Motor neuron (in vitro differentiated cells): ENCODE measurements at places on chromosomes 2 and 18. TPM values are rescaled to one million over a fixed set of nuclear protein-coding genes. Genes with fewer than 3 reads are reported as not detected.

Gene DNAH7
- 0.36 and 0.65 TPM in 2 replicates for total RNA-seq

DNA sequence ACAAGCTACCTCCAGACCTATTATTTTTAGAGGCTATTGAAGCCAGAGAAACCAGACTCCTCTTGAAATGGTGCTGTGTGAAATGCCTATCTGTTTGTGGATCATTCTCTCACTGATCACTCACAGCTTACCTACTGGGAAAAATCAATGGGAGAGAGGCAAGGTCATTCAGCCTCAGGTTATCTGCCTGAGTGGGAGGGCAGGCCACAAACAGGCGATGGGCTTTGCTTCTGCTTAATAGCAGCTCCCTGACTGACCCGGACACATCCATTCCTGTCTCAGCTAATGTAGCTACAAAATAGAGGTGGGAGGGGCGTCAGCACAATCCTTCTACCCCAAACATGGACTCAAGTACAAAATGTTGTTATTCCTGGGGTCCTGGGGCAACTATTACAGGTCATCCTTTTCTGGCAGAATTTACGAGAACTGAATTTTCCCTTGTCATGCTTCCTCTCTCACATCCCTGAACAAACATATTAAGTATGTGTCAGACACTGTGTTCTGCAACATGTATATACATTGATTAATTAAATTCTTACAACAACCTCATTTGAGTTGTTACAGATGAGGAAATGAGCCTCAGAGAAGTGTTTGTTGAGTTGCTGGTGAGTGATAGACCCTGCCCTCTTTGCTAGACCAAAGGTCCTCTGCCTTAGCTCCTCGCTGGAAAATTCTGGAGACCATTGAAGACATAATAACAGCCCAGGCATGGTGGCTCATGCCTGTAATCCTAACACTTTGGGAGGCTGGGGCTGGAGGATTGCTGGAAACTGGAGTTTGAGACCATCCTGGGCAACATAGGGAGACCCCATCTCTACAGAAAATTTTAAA is 60.5 kb downstream of the CDK15 start:
- peak; percentile 57 for ATAC-seq

DNA sequence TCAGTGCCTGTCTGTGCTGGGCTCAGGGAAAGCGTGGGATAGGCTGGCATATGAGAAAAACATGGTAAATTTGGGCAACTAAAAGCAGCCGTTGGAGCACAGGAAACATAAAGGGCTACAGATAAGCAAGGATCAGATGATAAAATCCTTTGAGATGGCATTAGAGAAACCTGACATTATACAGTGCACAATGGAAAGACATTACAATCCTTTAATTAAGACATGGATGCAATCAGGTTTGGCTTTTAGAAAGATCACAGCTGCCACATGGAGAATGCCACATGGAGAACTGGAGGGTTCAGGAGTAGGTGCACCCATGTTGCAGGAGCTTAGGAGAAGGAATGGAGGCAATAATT is 117.3 kb downstream of the CDC42EP3 start:
- no peak for ATAC-seq

DNA sequence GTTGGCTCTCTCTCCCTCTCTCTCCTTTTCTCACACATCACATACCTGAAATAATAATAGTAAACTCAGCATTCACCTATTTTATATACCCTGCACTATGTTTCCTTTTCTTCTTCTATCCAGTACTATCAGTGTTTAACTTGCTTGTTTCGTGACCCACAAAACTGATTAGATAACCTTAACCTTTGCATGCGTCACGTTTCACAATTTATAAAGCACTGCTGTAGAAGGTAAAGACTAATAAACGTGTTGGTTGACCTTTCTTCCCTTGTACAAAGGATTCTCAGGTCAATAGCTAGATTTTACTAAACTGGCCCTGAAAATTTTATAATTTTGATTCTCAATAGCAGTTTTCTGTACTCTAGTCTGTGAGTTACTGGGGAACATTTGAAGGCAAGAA is 791.7 kb downstream of the DPP10 start:
- ATAC-seq, result no peak

Gene CYP27A1
- total RNA-seq, result 1.9 and 2.0 TPM in 2 replicates

DNA sequence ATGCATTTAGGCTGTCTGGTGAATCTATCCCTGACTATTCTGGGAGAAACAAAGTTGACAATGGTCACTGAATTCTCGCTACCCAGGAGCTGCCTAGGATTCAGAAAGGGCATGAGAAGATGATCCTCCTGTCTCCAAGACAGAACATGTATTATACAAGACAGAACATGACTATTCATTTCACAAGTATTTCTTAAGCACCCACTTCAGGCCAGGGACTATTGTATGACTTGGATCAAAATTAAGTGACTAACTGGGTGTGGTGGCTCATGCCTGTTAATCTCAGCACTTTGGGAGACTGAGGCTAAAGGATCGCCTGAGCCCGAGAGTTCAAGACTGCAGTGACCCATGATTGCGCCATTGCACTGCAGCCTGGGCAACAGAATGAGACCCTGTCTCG is 235.8 kb upstream of the RAB12 start:
- ATAC-seq, result no peak

DNA sequence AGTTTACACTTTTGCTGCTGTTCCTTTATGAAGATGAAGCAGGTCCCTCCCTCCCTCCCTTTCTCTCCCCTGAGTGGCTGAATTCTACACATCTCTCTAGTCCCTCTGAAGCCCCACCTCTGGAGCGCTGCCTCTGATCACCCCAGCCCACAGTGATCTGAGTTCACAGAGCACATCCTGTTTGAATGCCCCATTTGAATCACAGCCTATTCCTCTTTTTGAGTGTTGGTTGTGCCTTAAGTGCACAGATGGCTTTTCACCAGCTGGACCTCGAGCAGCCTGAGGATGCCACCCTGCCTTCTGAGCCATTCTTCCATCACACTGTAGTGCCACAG is 87.1 kb downstream of the ITGB1BP1 start:
- ATAC-seq, result no peak

DNA sequence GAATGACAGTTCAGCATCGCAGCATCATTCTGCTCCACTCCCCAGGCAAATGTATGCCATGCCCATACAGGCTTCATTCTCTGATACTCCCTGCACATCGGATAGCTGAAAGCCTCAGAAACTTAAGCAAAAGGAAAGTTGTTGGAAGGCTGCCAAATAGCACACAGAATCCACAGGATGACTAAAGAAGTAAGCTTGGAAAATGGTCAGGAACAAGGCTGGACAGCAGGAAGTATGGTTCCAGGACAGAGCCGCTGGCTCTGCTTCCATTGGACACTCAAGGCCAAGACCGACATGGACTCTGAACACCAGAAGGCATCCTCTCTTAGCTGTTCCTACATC is 256.5 kb downstream of the CDH20 start:
- ATAC-seq, result no peak

Gene C2orf66
- total RNA-seq, result 0.47 and 0.97 TPM in 2 replicates

DNA sequence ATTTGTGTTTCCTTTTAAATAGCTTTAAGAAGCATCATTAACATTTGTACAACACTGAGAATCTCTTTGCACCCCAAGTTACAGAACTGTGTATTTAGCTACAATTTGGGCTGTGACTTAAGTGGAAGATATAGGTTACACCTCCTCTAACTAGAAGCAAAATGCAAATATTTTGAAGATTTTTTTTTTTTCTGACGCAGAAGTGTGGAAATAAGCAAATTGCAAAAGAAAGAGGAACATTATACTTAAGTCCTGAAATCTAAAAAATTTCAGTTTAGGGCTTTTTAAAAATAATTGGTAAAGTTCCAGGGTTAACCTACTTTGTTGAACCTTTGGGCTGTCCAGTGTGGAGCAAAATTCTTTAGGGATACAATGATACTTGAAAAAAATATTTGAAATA is 41.4 kb upstream of the RBMS1 start:
- no peak for ATAC-seq
